Activated CD8-positive, alpha-beta memory T cell treated with anti-CD3 and anti-CD28 coated beads, Interleukin-2, amount 10 ng/mL, durations not matched to agents 7 days and 5 days (primary cell): ENCODE measurements at places on chromosomes 1 and 21.

GRCh38 chr1:113701429-113701828 is 57.9 kb downstream of the PHTF1 start:
- no peak for DNase-seq

- DNase-seq = no peak
Measured at GRCh38 chr21:35696644-35697043, 363.7 kb downstream of the SETD4 start.

DNA sequence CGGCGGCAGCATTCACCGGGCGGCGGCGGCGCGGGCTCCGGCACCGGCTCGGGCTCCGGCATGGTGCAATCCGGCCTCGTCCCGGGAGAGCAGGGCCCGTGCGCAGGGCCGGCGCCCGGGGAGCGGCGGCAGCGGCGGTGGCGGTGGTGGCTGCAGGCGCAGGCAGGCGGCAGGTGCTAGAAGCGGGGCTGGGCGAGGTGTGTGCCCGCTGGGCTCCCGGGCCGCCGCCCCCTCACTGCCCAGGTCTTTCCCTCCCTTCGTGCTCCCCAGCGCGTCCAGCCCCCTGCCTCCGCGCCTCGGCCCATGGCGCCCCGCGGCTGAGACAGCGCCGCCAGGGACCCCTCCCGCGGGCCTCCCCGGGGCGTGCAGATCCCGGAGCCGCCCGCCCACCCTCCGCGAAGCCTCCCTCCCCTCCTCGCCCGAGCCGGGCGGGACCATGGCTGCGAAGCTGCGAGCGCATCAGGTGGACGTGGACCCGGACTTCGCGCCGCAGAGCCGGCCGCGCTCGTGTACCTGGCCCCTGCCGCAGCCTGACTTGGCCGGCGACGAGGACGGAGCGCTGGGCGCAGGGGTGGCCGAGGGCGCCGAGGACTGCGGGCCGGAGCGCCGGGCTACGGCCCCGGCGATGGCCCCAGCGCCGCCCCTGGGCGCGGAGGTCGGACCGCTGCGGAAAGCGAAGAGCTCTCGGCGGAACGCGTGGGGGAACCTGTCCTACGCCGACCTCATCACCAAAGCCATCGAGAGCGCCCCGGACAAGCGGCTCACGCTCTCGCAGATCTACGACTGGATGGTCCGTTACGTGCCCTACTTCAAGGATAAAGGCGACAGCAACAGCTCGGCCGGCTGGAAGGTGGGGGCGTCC is 492 bp downstream of the FOXO6 start:
- DNase-seq = no peak

DNA sequence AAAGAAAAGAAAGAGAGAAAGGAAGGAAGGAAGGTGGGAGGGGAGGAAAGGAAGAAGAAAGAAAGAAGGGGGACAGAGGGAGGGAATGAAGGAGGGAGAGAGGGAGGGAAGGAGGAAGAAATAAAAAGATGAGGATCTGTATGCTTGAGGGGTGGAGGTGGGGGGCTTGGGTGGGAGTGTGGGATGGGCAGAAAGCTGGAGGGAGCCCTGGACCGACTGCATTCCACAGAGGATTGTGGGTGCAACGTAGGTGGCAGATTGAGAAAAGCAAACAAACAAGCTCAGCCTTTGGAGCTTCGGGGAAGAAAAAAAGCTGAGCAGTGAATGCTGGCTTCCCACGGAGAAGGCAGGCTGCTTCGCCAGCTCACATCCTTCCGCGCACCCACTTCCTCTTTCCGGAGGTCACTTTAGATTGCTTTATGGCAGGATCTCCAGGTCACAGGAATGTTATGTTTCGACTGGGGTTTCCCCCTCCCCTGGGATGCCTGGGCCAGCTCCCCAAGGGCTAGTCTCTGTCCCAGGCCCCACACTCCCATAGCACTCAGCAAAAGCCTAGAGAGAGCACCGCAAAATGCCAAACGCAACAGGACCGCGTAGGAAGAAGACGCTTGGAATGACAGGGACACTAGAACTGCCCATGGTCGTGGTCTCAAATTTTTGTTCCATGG is 20.7 kb upstream of the LGALS8 start:
- no peak for DNase-seq
